ENCODE measurements at places on chromosomes 1 and 21.

GRCh38 chr1:101532377-101532776 is 295.6 kb downstream of the S1PR1 start:
- no peak for DNase-seq

DNA sequence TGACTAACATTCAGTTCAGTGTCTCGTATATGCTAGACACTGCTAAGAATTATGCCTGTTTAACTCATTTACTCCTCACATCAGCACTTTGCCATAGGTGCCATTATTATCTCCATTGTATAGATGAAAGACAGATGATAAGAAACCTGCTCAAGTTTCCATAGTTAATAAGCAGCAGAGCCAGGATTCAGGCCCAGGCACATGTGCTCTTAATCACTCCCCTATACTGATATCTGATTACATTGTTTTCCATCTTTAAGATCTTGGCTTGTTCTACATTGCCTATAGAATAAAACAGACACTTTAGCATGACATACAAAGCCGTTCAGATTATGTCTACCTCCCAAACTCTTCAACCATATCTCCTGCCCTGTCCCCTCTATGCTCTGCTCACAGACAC is 30.5 kb upstream of the USH2A start:
- DNase-seq: no peak

GRCh38 chr1:1306661-1307260 is 969 bp downstream of the ACAP3 start:
- no peak for DNase-seq

GRCh38 chr1:57963581-57963980 is 539.7 kb upstream of the DAB1 start:
- DNase-seq: no peak

DNA sequence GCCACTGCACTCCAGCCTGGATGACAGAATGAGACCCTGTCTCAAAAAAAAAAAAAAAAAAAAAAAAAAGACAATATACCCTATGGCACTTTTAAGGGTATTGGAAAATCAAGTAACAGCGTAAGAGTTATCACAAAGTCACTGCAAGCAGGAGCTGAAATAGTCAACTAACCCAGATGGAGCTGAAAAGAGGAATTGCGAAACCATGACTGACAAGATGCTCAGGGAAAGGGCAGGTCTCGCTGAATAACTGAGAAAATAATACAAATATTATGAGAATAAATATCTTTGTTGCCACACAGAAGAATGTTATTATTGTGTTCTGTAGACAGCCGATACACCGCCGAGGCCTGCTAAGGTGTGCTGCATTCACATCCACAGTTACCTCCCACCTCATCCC is 17.8 kb downstream of the HLCS start:
- DNase-seq: no peak

DNA sequence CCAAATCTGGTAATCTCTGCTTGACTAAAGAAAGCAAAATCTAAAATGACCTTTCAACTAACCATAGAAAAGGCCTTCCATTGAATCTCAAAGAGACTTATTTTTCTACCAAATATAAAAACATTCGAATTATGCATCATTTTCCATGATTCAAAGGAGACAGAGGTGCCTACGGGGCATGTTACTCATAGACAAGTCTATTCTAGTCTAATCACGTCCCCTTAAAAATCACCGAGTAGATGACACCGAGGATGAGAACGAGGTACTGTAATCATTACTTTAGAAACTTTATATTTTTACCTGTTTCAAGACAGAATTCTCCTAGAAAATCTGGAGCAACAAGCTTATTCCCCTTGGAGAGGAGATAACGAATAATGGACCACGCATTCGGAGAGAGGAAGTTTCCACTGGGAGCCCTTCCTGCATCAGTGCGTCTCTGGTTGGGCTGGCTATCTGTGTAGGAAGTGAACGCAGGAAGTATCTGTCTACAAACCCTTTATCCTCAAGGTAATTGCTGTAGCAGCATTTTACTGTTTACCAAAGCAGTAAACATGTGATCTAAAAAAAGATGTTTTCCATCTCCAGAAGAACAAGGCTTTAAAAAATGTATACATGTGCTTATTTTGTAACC is 9.5 kb downstream of the ERG start:
- DNase-seq: no peak

- DNase-seq: no peak
These were observed 69.1 kb upstream of the JUN start for GRCh38 chr1:58852731-58853485.

DNA sequence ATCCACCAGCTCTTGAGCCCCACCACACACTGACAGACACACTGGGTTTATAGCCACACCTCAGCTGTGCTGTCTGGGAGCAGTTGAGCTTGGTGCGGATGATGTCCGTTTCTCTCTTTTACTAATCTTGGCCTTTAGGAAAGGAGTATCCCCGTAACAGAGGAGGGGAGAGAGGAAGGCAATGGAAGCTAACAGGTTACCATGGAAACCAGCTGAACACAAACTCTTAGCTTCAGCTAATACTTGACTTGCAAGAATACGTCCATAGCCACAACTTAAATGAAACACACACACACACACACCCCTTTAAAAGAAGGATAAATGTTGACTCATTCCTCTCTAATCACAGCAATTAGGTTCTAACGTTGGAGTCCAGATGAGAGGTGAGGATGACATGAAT is 28.0 kb upstream of the LRRN2 start:
- DNase-seq: no peak

GRCh38 chr1:241331328-241332036 is 25.5 kb downstream of the RGS7 start:
- DNase-seq: no peak

GRCh38 chr1:2356911-2357845 is 34.2 kb downstream of the MORN1 start:
- no peak for DNase-seq

DNA sequence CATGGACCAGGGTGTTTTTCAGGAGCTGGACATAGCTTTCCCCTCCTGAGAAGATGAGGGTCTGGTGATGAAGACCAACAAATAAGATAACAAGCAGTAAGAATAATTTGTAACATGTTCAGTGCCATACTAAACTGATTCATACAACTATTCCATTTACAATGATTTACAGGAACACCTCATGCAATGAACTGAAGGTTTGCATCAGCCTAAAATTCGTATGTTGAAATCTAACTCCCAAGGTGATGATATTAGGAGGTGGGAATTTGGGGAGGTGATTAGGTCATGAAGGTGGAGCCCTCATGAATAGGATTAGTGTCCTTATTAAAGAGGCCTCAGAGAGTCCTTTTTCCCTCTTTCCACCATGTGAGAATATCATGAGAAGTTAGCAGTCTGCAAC is 15.9 kb upstream of the NIBAN1 start:
- DNase-seq: no peak

GRCh38 chr21:45511007-45511406 is 31.2 kb downstream of the SLC19A1 start:
- DNase-seq: no peak

GRCh38 chr1:28199328-28200233 is 23.1 kb upstream of the PTAFR start:
- DNase-seq: no peak

GRCh38 chr1:67020304-67020703 is 33.6 kb downstream of the SLC35D1 start:
- no peak for DNase-seq

GRCh38 chr1:36790191-36790590 is 244.1 kb downstream of the GRIK3 start:
- DNase-seq: no peak

- no peak for DNase-seq
These were observed 23.7 kb upstream of the COG2 start for GRCh38 chr1:230618537-230618936.

DNA sequence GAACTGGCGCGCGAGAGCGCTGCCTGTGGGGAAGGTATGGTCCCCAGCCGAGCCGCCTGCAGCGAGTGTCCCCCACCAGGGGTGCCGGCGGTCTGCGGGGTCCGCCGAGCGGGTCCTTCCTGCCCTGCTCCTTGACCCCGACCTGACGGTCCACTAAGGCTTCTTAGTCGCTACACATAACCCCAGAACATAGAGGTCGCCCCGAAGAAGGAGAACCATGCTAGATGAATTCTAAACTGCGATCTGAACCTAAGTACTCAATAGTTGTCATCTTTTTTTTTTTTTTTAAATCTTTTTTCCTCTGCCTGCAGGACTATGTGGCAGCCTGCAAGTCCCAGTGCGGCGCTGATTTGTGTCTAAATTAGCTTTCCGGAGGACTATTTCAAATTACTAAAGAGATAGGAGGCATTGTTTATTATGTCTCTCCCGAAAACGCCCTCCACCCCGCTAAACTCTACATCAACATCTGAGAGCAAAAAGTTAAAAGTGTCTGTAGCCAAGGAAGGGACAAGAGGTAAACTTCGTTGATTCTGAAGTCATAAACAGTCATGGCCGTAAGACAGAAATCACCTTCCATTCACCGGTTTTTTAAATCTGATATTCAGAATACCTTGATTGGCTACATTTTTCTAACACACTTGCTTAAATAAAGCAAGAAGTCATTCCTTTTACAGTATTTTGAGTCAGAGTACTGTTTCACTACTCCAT is 476 bp downstream of the AXDND1 start:
- no peak for DNase-seq

- DNase-seq: no peak
These were observed 15.6 kb upstream of the PIGM start for GRCh38 chr1:160047111-160047991.

DNA sequence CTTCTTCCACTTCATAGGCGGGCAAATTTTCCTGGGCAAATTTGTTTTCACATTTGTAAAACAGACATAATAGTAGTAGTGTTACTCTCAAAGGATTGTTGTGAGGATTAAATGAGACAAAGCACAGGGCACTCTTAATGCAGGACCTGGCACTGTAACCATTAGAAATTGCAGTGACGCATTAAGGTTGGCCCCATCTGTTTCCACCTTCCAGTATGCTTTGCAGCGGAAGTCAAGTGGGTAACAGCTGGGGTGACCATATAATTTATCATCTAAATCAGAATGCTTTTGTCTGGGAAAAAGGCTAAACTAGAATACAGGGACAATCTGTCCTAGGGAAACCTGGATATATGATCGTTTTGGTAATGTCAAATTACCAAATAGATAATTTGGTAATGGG is 132.5 kb upstream of the CACHD1 start:
- no peak for DNase-seq

- DNase-seq: no peak
These were observed 98.9 kb downstream of the DHRS3 start for GRCh38 chr1:12518931-12519692.

DNA sequence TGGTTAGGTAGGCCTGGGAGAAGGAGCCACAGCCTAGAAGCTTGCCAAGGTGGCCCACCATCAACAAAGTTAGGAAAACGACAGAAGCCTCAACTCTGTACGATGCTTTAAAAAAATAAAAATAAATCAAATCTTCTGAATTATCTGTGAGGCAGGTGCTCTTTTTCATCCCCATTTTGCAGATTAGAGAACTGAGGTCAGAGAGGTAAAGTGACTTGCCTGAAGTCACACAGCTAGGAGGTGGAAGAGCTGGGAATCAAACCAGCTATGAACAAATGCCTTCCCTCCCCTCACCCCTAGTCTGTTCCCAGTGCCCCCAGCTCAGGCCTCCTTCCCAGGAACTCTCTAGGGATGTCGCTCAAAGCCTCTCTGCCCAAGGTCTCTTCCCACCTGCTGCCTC is 30.4 kb downstream of the EPHA2 start:
- no peak for DNase-seq

- DNase-seq: no peak
These were observed 153.8 kb downstream of the ACTL8 start for GRCh38 chr1:17908945-17909344.

GRCh38 chr1:172469717-172470116 is 25.8 kb upstream of the PIGC start:
- no peak for DNase-seq

DNA sequence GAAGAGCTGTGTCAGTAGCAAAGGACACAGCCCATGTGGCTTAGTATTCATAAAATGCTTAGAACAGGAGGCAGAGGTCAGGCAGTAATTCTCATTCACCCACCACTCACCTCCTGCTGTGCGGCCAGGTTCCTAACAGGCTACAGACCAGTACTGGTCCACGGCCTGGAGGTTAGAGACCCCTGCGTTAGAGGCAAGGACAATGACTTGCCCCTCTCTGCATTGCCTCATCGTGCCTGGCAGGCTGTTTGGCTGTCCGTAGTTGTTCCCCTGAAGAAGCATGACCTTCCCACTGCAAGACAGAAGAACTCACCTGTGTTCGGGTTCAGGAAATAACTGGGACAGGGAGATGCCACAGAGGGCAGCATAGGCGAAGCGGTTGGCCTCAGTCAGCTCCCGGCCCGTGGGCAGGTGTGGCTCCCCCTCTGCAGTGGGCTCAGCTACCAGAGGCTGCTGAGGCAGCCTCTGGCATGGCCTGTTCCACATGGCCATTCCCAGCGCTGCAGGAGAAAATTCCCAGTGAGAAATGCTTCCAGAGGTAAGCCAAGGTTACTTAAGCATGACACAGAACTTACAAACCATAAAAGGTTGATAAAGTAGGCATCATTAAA is 19.3 kb downstream of the TMCO4 start:
- DNase-seq: no peak

DNA sequence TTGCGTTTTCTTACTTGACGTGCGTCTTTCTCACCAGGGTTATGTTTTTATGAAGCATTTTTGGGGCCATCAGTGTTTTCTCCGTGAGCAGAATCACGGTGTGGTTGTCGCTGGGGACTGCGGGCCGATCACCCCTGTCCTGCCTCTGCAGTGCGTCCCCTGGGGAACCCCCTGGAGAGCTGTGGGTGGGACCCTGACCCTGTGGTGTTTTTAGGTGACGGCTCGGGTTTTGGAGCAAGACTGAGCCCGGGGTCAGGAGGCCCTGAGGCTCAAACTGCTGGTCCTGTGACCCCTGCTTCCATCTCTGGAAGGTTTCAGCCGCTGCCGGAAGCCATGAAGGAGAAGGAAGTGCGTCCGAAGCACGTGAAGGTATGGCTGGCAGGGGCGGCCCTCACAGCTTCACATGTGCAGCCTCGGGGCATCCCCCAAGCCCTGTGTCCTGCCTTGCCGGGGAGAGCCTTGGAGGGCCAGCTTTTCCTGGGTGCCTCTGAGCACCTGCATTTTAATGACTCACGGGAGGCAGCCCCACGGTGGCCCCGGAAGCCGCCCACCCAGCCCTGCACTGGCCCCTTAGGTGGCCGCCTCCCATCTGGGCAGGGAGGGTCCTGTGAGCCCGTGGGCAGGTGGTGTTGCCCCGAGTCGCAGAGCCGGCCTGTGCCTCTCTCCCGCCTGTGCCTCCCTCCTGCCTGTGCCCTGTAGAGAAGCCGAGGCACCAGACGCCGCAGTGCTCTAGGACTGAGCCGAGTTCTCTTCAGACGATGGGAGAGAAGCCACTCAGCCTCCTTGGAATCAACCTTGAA is 36.7 kb upstream of the DIP2A start:
- DNase-seq: no peak

GRCh38 chr1:226575739-226576378 is 27.3 kb downstream of the STUM start:
- no peak for DNase-seq
